ENCODE measurements at places on chromosomes 1 and 21.

DNA sequence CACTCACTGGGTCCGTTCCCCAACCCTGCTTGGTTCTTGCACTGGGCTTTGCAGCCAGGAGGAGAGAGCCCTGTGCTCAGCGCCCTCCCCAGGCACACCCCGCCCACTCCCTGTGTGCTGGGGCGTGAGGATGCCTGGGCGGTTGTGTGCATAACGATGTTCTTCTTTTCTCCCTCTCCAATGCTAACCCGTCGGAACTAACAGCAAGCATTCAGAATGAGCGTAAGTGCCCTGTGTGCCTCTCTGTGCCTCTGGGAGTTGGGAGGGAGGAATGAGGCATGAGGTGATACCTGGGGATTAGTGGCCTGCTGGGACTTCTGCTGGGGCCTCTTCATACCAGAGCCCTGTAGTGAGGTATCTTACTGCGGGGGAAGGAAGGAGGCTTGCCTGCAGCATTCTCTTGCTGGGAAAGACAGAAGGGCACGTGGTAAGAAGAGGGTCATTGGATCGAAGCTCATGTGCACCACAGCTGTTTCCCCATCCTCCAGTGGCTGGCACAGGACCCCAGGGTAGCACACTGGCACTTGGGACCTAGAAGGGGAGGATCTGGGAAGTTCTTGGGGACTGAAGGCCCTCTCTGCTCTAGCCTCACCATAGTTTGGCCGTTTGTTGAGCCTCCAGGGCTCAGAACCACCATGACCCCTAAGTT, 79.8 kb downstream of the NFASC start:
- no peak for DNase-seq

- no peak for DNase-seq
Observed at GRCh38 chr21:14072761-14073535, 137.8 kb downstream of the LIPI start.

DNA sequence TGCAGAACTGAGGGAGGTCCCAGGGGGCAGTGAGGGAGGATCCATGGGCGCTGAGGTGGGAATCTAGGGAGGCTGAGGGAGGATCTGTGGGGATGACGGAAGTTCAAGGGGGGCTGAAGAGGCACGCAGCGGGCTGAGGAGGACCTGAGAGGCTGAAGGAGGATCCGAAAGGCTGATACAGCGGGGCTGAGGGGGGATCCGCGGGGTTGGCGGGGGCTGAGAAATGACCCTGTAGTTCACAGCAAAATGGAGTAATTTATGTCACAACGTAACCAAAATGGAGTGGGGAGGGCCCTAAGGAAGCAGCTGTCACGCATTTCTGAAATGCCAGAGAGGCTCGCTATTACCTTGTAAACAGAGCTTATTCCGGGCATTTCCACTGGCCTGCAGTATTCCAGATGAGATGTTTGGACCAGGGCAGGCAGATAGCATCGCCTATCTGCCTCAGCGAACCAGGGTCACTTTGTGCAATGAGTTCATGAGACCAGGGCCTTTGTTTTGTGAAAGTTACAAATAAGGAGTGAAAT, 926 bp upstream of the MRPL55 start:
- no peak for DNase-seq

- DNase-seq, result no peak
Observed at GRCh38 chr21:38825269-38825668, 19.5 kb downstream of the ETS2 start.

DNA sequence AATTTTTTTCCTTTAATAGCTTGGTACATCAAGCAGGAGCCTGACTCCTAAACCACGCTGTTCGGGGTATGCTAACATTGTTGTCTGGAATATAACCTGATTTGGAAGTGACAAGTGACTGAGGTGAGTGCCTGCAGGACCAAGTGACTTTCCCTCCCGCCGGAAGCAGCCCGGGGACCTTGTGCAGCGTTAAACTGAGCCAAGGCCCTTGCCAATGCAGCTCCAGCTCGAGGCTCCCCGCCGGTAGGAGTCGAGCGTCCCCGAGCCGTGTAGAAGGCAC, 716 bp upstream of the MTARC1 start:
- DNase-seq, result no peak

DNA sequence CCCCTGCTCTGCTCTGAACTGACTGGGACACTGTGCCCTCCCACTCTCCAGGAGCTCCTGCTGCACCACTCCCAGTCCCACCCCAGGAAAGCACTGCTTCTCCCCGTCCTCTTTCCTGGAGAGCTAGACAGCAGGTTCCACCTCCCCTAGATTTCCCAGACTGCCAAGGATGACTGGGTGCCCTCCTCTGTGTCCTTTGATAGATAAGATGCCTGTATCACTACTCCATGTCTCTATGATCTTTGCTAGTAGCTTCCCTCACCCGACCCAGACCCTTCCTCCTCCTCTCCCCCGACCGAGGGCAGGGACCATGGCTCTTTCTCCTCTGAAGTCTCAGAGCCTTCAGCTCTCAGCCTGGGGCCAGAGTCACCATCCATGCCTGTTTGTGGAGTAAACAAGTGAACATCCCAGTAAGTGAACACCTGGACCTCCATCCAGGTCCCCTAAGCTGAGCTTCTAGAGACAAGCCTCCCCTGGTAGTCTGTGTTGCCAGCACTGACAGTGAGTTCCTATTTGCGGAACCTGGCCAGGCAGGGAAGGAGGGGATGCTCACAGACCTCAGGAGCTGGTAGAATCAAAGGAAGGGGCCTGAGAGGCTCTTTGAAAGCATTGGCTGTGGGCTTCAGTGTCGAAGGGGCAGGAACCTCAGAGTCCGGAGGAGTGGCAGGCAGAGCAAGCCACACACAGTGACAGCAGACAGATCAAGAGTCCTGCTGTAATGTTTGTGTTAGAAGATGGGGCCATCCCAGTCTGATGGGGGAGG, 104.0 kb downstream of the PAX7 start:
- DNase-seq, result no peak

- no peak for DNase-seq
Observed at GRCh38 chr1:5729636-5730145, 262.5 kb downstream of the NPHP4 start.

DNA sequence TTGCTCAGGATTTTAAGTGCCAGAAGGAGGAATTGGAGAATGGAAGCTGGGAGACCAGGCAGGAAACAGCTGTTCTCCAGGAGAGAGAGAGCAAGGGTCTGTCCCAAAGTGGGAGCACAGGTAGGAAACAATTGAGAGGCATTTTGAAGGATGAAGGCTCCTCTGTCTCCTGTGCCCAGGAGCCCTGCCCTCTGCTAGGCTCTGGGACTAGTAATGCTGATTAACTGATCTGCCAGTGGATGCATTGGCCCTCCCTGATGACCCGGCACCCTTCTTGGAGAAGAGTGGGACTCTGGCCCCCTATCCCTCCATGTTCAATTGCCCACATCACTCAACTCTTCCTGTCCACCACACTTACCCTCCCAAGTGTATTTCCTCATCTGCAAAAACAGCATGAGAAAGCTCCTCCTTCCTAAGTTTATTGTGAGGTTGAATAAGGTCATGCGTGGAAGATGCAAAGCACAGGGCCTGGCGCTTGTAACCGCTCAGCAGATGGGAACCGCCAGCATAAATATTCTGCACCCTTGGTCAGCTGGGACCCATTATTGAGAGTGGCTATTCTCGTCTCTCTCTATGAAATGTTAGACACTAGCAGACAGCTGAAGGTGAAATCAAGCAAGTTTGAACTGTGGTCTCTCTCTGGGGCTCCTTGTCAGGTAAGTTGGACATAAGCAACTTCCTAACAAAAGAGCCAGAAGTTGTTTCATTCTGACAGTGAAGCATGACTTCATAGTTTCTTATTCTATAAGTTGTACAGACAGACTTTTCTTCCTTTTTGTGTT, 63.0 kb upstream of the ANGPTL1 start:
- no peak for DNase-seq

GRCh38 chr1:45892068-45892785, 88.8 kb downstream of the MAST2 start:
- no peak for DNase-seq

DNA sequence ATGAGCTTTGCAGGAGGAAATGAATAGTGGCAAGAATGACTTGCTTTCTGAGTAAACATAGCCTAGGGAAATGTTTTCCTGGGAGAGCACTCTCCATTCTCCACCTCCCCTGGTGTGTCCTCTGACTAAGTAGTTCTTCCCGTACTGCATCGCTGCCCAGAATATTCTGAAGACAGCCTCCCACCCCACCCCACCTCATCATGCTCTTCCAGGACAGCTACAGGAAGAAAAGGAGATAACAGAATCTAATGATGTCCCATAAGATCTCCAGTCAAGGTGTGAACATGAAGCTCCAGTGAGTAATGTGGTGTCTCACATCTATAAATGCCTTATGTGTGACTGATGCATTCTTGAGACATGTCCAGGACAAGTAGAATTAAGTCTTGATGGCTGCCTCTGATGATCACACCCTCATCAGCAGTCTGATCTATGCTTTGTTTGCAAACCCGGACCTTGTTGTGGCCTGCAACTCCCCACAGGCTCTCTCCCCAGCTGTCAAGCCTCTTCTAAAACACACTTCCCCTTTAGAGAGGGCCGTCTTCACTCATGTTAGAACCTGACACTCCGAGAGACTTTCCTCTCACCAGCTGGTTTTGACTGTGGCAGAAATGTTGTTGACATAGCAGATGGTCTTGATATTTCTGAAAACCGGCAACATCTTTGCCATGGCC, 183.0 kb downstream of the CYYR1 start:
- DNase-seq, result no peak

- DNase-seq, result no peak
Observed at GRCh38 chr1:217018648-217019047, 295.4 kb upstream of the ESRRG start.

DNA sequence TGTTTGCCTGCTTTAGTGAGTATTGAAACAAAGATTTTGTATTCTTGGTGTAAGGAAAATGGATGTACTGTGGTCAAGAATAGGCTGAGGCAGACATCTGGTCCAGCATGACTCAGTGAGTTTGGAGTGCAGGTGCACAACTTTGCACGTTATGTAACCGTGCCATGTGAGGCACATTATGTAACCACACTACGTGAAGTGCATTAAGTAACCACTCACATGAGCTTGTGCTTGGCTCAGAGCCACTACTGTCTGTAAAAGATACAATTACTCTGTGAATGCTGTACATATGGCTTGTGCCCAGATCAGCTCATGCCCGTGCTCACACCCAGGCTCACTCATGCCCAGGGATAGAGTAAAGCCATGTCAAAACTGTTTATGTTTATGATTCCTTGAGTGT, 216.8 kb downstream of the CTH start:
- no peak for DNase-seq

DNA sequence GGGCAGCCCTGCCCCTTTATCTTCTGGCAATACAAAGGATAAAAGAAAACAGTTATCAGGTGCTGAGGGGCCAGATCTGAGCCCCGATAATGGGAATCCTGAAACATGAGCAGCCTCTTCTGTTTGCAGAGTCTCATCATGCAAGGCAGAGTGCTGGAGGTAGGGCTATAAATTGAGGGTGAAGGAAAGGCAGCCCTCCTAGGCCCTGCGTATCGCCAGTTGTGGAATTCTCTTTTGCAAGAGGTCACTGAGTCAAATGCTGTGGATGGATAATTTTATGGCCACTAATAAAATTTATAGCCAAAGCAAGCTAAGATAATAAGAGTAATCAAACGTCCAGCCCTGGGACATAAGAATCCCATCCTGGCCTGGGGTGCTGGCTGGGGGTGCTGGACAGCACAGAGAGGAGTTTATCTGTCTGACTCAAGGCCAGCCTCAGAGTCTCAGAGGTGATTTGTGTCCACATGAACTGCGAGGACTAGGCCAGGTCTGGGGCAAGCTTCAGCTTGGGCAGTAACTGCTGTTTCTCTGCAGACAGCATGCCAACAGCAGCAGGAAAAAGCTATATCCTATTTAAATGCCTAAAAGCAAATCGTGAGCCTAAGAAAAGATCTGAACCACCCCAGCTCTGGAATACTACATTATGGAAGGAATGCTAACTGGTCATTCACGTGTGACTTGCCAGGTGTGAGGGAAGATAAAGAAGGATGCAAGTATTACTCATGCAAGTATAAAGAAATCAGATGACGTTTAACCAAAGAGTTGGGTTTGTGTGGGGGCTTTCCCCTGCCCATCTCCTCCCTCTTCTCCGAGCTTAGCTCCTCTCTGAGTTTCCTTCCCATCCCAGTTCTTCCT, 254.8 kb downstream of the KIF26B start:
- DNase-seq, result no peak

DNA sequence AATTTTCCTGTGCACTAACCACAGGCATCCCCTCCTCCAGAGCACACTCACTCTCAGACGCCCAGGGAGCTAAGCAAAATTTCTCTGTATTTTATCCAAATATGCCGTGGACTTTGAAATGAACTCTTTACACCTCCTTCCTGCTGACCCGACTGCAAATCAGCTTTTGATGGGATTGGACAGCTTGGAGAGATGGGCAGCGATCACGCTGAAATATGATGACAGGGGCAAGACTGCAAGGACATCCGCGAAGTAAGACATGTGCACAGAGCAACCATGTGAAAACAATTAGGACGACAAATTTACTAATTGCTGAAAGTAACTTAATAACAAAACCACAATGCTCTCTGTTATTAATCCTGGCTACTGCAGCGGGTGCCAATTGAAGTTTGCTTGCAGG, 64.6 kb upstream of the CLDN14 start:
- DNase-seq, result no peak

DNA sequence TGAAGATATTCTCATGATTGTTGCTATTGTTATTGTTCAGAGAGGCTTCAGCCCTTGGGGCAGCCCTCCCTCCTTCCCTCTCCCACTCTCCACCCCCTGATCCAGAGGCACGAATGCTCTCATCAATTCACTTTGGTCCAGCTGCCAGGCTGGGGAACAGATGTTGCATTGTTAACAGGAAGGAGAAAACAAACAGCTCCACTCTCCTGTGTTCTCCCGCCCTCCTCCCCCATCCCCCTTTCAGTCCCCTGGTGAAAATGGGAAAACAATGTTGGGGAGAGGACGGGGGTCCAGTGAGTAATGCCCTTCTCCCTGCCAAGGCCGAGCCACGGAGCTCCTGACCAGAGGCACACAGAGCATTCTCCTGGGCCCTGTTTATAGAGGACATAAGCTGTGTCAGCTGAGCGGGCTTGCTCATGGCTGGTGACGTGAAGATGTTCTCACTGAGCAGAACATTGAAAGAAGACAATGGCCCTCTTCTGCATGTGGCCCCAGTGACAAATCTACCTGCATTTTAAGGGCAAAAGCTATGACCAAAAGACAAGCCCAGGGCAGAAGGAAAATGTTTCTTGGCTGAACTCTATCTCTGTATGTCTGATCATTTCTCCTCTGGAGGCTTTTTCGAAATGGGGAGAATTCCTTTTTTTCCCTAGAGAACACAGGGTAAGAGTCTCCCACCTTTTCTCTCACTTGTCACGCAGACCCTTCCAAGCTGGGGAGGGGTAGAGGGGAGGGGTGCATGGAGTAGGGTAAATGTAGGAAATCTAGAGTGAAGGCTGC, 111.7 kb downstream of the GLUL start:
- DNase-seq, result no peak

DNA sequence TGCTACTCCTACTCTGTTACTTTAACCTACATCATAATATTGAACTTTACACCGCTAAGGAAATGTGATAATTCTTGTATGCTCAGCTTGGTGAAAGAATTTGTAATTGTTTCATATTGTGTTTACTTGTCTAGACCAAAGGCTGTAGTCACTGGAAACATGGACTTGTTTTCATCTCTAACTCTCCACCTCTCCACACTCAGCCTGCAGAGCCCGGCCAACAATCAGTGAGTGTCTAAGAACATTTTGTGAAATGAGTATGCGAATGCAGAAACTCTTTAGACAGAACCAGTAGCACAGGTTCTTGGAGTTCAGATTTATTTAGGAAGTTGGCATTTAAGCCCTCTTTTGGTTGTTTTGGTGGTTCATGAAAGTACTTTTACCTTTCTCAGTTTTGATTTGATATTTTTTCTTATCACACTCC, 3.2 kb upstream of the RWDD3 start:
- no peak for DNase-seq

- no peak for DNase-seq
Observed at GRCh38 chr1:118479351-118479750, 294.3 kb upstream of the SPAG17 start.

GRCh38 chr21:35908311-35909078, 151.8 kb downstream of the SETD4 start:
- DNase-seq, result no peak
